ENCODE measurements at places on chromosomes 4 and X. TPM values are rescaled to one million over a fixed set of nuclear protein-coding genes. Genes with fewer than 3 reads are reported as not detected.

TMEM47 gene
- 101 TPM for total RNA-seq

ZCCHC13 gene
- total RNA-seq, result not detected

ZNF732 gene
- total RNA-seq, result 1.2 TPM

CCDC149 gene
- 4.6 TPM for total RNA-seq

CLNK gene
- total RNA-seq, result not detected

SYP gene
- total RNA-seq, result 0.28 TPM

IL21 gene
- not detected for total RNA-seq

FAM184B gene
- total RNA-seq, result under 0.01 TPM

CACNA1F gene
- total RNA-seq, result not detected

RPS6KA6 gene
- total RNA-seq, result 2.3 TPM

PNPLA4 gene
- total RNA-seq, result 12.5 TPM

REELD1 gene
- total RNA-seq, result not detected

PPP1R2C gene
- total RNA-seq, result not detected

GYPB gene
- not detected for total RNA-seq

SLC7A11 gene
- 32.0 TPM for total RNA-seq

AGTR2 gene
- not detected for total RNA-seq

PNMA6E gene
- not detected for total RNA-seq
